ENCODE measurements at places on chromosomes 6 and 20.

DNA sequence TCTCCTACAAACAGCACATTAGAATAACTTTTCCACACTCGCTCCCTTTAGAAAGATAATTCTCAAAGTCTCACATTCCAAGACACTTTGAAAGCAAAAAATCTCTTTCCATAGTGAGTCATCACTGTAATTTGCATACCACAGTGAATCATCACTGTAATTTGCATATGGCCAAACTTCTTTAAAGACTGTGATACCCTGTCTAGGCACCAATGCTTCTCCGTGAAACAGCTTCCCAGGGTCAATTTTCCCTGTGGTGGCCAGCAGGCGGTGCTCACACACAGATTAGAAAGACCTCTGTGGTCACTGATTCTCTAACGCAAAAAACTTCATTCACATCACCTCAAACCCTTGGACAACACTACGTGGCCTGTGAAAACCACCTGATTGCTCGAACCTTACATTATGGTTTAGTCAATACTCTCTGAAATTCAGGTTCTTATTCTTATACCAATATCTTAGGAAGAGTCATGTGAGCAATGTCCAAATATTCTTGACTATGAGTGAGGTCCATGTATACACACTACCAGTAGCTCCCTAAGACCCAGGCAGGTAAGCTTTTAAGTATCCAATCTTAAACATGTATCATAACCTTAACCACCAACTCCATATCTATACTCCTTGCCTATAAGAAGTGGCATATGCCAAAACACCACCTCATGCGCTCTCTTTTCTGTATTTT is 78.5 kb upstream of the PHACTR1 start:
- no peak for DNase-seq

- DNase-seq = no peak
Observed at GRCh38 chr6:81933608-81934051, 181.1 kb upstream of the TENT5A start.

- DNase-seq = peak; percentile 48
Observed at GRCh38 chr6:7073821-7074525, 33.8 kb upstream of the RREB1 start.

- no peak for DNase-seq
Observed at GRCh38 chr6:3013486-3013885, 13.8 kb downstream of the NQO2 start.

- DNase-seq = no peak
Observed at GRCh38 chr20:34493646-34494045, 22.6 kb upstream of the DYNLRB1 start.

GRCh38 chr20:10006447-10007090 is 28.2 kb upstream of the ANKEF1 start:
- no peak for DNase-seq

GRCh38 chr6:96227135-96227534 is 211.4 kb downstream of the FUT9 start:
- DNase-seq = no peak

DNA sequence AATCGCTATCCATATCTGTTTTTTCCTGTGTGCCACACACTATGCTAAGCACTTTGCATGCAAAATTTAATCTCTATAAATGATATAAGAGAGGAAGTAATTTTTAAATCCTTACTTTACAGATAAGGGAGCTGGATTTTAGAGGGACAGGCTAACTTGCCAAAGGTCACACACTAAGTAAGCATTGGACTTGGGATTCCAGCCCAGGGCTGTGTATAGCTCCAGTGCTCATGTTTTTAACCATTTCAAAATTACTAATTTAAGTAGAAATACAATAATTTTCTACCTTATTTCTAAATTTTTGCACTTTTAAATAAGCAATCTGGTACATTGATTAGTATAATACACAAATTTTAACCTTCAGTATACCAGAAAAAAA is 144.6 kb downstream of the UST start:
- DNase-seq = no peak

DNA sequence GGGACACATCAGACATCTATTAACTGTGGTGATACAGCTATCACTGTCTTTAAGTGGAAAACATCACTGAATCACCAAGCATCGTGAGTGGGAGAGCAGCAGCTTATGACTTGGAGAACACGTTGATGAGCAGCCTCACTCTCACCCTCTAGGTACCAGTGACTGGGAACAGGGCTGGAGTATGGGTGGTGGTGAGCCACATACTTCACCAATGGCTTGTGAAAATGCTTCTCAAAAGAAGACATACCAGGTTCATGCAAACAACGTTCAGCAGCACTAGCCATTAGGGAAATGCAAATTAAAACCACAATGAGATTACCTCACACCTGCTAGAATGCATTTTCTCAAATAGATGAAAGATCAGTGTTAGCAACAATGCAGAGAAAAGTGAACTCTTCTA is 25.3 kb downstream of the SNX5 start:
- no peak for DNase-seq

- DNase-seq = peak; percentile 16
Observed at GRCh38 chr6:32700391-32701040, 34.1 kb upstream of the HLA-DQB1 start.

DNA sequence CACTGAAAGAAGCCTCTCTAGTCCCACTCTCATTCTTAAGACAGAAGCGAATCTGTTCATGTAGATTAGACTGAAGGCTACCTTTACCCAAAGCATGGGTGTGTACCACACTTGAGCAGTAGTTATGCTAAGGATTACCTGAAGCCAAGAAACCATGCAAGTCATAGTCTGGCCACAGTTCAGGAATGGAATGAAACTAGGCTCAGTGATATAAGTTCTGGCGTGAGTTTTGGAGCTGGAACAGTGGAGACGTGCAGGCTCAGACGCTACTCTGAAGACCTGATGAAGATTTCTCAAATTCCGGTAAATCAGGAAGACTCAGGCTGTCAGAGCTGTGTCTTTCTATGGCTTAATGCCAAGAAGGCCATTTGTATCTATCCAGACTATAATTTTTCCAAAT is 219.9 kb downstream of the HDGFL1 start:
- no peak for DNase-seq

GRCh38 chr6:144013486-144013909 is 5.4 kb upstream of the PLAGL1 start:
- DNase-seq = peak; percentile 52

- no peak for DNase-seq
Observed at GRCh38 chr6:33279971-33280511, 3.1 kb downstream of the B3GALT4 start.

DNA sequence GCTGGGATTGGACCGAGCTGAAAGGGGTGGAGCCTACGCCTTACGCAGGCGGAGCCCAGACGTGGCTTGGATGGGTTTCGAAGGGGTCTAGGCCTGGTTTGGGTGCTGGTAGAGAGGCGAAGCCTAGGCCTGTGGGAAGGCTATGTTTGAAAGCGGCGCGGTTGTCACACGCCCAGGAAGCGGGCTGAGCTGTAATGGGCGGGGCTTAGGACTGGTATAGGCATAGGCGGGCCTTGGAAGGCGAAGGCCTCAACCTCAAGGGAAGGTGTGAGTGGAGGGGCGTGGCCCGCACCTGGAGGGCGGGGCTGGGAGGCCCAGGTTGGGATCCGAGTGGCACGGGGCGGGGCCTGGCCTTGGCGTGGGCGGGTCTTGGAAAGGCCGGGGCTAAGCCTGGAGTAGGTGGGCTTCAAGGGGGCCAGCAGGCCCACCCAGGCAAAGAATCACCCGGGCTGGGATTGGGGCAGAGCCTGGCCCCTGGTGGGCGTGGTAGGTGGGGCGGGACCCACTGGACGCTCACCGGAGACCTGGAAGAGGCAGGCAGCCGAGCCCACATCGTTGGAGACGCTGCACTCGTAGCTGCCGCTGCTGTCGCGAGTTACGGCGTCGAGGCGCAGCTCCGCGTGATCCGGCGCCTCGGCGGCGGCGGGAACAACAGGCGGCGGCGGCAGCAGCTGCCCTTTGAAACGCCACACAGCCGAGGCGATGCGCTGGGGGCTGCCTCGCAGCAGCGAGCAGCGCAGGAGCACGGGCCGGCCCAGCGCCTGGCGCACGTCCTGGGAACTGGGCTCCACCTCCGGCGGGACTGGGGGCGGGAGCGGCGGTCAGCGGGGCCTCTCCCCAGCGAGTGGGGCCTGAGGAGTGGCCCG is 49.0 kb downstream of the MDGA1 start:
- peak; percentile 25 for DNase-seq

- no peak for DNase-seq
Observed at GRCh38 chr20:62374331-62375152, 7.4 kb upstream of the LAMA5 start.

GRCh38 chr6:1230689-1231605 is 81.0 kb upstream of the FOXQ1 start:
- no peak for DNase-seq

GRCh38 chr20:23090147-23090546 is 4.0 kb upstream of the CD93 start:
- no peak for DNase-seq

- peak; percentile 1 for DNase-seq
Observed at GRCh38 chr6:164039954-164040375, 625.4 kb downstream of the QKI start.

- no peak for DNase-seq
Observed at GRCh38 chr6:21769968-21770367, 176.4 kb downstream of the SOX4 start.

- no peak for DNase-seq
Observed at GRCh38 chr6:47377971-47378370, 68.3 kb upstream of the TNFRSF21 start.

DNA sequence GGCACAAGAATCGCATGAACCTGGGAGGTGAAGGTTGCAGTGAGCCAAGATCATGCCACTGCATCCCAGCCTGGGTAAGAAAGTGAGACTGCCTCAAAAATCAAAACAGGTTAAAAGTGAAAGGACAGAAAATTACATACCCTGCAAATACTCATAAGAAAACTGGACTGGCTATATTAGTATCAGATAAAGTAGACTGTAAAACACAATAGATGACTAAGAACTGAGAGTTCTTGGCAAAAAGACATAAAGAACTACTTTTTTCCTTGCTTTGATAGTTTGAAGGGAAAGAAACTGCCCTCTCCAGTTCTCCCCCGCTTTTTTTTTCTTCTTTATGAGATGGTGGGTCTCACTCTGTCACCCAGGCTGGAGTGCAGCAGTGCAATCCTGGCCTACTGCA is 17.0 kb downstream of the SNX3 start:
- no peak for DNase-seq

- DNase-seq = no peak
Observed at GRCh38 chr6:67775333-67775732, 859.7 kb upstream of the ADGRB3 start.

DNA sequence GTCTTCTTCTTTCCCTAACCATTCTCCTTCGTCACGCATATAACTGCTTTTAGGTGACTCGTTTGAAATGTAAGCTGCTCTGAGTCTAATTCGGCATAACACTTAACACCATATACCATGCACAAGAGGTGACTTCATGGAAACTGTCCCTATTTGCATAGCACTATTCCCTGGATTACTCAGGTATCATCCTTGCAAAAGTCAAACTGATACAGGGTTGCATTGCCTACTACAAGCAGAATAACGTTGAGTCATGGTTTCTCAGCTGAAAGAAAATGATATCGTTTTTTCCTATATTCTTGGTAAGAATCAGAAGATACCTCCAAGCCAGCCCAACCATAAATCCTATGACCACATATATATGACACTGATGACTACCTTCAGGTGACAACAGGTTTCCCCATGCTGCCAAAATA is 227.5 kb downstream of the ATXN1 start:
- DNase-seq = no peak

DNA sequence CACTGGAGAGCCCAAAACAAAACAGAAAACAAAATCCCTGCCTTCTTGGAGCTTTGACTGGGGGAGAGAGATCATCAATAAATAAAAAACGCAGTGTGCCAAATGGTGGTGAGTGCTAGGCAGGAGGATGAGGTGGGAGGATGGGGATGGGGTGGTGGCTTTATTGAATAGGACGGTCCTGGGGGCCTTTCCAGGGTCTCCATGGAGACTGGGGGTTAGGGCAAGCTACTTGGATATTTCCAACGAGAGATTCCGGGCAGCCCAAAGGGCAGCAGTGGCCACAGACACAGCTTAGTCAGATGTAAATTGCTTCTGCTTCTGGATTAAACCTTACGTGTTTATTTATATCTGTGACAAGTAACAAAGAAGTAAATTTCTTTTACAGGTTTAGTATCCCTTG is 700.1 kb downstream of the QKI start:
- no peak for DNase-seq

GRCh38 chr6:96611342-96611991 is 48.5 kb downstream of the FHL5 start:
- no peak for DNase-seq

DNA sequence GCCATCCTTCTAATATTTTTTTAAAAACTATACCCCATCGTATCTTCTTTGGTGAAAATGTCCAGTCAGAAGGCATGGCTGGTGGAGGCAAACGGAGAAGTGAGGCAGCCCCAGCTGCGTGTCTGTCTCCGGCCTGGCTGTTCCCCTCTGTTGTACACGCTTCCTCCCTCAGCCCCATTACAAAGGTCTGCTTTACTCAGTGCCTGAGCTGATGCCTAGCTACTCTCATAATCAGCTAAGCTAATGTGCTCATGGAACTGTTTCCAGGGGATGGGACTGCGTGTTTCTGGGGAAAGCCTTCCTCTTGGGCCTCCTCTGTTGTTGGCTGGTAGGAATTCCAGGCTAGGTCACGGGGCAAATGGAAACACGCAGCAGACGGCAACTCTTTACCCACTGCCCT is 67.3 kb downstream of the PPP1R3G start:
- DNase-seq = no peak

DNA sequence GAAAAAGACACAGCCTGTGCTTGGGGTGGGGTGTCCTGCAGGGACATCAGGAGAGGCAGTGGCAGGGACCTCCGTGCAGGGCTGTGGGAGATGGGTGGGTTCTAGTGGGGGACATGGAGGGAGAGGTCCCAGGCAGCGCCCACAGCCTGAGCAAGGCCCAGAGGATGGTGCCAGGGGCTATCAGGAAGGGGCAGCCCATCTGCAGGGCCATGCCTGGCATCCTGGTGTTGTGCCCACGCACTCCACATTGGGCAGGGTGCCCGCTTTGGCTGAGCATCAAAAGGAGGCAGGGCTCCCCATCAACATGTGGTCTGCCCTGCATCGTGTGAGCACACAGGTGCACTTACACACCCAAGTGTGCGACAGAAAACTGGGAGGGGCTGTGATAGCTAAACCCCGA is 184.3 kb upstream of the SNX9 start:
- no peak for DNase-seq

GRCh38 chr20:54407459-54407858 is 67.9 kb upstream of the DOK5 start:
- DNase-seq = no peak

DNA sequence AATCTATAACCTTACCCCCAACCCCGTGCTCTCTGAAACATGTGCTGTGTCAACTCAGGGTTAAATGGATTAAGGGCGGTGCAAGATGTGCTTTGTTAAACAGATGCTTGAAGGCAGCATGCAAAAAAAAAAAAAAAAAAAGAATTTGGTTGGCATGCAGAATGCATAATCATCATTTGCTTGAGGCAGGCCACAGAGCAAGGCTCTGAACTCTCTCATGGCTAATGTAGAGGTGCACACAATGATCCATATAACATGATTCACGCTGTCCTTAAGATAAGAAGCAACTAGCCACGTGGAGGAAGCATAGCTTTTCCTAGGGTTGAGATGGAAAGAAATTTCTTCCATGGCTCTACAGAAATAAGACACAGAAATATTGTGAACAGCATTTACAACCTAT is 27.6 kb upstream of the RPN2 start:
- DNase-seq = no peak

DNA sequence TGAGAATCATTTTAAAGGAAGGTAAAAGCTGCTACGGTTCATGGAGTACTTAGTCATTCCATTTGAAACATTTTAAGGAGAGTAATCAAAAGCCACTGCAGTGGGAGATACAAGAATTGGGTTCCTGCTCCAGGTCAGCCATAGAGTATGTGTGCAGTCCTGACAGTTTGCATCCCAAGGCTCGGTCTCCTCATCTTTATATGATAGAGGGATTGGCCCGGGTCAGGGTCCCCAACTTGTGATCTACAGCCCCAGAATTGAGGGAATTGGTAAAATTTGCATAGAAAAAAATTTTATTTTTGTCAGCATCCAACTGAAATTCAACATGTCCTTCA is 147.4 kb upstream of the PRND start:
- DNase-seq = no peak
